ENCODE measurements at places on chromosomes 1 and 21.

GRCh38 chr1:222994511-222995235, 148.4 kb downstream of the TLR5 start:
- DNase-seq: no peak

GRCh38 chr1:99017655-99018054, 13.0 kb upstream of the PLPPR5 start:
- DNase-seq: no peak

DNA sequence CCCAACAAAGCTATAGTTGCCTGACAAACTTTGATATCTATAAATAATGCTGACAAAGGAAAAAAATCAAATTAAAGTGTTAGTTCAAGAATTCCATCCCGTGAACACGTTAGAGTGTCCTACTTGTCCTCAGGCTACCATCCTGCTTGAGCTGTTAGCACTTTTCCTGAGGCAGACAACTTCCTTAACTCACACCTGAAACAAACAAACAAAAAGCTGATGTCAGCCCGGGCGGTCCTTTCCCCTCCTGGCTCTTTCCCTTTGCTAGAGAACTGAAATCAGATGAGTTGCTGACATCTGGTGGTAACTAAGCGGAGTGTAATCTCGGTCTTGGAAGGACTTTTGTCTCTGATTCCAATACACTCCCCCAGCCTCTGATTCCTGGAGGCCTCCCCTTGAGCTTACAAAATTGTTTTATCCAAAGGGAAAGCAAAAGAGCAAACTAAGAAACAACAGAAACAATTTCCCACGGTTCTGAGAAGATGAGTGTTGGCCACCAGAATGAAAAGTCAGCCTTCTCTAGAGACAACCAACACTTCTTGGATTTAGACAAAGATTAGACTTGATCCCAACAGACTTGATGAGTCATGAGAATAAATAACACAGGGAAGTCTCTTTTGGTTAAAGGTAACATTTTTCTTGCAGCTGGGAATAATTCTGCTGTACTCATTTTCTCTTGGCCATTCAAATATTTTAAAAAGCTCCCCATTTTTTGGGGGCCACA, 135.4 kb downstream of the PROX1 start:
- peak; percentile 26 for DNase-seq

- DNase-seq: no peak
These were observed 1.5 kb upstream of the COL16A1 start for GRCh38 chr1:31705080-31705866.

DNA sequence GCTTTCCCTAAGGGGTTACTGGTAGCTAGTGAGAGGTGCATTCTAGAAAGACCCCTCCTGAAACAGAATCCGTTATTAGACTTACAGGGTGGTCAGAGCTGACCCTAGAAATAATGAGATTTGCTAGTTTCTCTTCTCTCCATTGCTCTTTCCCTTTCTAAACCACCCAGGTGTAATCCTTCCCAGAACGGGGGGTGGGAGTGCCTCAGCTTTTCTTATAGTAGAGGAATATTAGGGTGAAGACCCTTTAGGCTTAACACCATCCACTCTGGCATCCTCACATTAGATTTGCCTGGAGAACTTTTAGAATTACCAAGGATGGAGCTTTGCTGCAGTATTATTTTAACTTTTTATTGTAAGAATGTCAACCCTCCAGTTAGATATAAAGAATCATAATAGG, 49.4 kb downstream of the CAPN9 start:
- no peak for DNase-seq

DNA sequence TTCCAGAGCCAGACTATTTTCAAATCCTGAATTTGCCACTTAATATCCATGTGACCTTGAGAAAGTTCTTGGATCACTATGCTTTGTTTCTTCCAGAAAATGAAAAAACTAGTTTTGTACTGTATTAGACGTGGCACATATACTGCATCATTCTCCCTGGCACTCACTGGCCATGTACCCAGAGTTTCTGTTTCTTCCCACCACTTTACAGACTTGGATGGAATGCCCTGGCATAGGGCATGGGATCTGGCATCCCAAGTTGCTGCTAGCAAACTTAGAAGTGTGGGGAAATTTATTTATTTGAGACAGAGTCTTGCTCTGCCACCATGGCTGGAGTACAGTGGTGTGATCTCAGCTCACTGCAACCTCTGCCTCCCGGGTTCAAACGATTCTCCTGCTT, 10.0 kb downstream of the KLF18 start:
- DNase-seq: no peak

DNA sequence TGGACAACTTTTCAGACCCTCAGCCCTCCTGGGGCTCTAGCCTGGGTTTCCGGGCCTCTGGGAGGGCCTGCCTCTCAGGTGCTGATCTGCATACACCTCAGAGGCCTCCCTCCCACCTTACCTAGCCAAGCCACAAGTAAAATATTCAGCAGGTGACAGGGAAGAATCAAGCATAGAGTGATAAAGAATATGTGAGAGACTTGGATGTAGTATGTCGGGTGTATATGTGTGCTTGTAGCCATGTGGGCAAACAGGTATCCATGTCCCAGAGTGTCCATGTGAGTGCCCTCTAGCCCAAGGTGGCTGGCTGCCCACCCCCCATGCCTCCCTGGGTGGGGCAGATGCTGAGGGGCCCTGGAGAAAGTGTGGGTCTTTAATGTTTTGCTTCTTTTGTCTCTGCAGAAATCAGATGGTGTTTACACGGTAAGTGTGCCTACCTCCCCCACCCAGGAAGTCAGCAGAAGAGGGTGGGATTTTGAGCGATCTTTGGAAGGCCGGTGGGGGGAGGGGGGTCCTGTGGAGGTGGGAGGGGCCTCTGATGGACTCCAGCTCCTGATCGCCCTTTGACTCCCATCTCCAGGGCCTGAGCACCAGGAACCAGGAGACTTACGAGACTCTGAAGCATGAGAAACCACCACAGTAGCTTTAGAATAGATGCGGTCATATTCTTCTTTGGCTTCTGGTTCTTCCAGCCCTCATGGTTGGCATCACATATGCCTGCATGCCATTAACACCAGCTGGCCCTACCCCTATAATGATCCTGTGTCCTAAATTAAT, 3.4 kb downstream of the FCER1G start:
- DNase-seq: peak; percentile 75

DNA sequence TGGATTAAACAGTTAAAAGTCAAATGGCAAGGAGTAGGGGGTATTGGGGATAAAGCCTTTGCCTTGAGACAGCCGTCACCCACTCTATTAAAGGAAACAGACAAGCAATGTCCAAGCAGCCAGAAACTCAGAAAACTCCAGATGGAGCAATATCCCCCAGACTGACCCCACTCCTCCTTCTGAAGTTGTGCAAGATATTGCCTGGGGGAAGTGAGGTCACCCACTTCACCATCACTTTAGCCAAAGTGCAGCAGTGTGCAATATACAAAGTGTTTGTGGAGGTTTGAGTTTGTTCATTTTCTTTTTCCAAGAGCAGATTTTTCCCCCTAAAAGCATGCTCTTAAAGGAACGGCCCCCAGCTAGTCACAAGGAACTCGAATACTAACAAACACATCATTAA, 125.1 kb downstream of the ETS2 start:
- DNase-seq: no peak

DNA sequence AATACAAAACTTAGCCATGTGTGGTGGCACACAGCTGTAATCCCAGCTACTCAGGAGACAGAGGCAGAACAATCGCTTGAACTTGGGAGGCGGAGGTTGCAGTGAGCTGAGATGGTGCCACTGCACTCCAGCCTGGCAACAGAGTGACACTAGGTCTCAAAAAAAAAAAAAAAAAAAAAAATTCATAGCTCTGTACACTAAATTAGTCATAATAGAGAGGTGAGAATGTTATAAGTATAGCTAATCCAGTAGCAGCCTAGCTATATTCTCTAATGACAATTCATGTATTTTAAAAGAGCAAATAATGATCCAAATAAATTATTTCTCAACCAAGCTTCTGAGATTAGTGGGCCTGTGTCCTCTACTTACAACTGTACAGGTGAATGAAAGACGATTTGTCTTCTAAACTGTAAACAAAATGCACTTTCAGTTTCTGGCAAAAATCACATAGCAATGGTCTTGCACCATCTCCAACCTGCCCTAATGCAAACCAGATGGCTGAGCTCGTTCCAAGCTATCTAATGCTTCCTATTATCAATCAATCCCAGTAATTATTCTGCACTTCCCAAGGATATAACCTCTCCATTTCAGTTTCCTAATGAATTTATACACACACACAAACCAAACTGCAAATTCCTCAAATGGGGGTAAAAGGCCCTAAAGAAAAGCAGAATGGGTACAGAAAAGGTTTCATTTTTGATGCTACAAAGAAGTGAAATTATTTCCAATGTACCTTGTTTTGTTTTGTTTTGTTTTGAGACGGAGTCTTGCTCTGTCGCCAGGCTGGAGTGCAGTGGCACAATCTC, 56.5 kb downstream of the GATAD2B start:
- no peak for DNase-seq

- DNase-seq: no peak
These were observed 39.8 kb downstream of the UBE2G2 start for GRCh38 chr21:44761747-44762208.

DNA sequence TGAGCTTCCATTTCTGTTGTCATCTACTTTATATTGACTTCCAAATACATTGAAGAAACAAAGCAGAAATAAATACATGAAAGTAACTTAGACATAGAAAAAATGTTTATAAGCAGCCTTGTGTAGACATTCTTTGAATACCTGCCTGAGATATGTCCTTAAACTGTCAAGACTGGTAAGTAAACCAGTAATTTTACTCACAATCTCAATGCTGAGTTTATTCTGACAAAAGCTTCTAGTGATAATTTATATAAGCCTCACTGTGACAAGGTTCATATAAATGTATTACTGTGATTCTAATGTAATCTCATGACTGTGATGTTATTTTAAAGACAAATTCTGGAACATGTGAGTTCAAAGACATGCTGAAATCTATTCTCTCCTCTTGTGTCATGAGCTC, 516.7 kb upstream of the B3GALT2 start:
- DNase-seq: no peak

GRCh38 chr1:23394684-23395083, 25.0 kb upstream of the ZNF436 start:
- DNase-seq: no peak

DNA sequence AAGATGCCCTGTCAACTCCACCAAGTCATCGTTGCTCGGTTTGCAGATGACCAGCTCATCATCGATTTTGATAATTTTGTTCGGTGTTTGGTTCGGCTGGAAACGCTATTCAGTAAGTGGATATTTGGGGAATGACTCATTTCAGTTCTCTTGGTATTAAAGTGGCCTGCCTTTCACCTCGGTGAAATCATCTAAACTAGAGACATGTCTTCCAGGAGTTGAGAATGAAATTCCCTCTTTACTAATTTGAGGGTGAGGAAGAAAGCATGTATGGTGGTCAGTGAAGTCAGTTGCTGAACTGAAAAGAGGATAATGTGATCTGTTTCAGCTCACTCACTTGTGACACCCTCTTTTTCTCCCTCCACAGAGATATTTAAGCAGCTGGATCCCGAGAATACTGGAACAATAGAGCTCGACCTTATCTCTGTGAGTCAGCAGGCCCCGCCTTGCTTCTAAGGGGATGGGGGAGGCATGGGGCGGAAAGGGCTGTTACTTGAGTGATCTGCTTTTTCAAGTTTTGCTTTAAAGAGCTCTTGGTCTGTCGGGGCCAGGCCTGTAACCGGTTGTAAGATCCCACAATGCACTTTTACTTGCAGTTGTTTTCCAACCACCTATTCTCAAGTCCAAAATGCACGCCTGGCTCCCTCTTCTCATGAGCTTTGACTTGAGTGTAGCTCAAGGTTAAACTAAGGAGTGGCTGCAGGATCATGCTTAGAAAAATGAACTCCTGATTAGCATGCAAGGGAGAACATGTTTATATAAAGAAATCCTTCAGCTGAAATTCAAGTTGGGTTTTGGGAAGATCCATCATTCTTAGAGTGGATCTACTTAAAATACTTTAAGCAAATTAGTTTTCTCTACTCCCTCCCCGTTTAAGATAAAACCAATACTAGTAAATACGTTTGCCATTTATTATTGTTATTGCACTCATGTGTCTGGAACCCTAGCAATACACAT, 59.8 kb downstream of the CAPN2 start:
- DNase-seq: no peak

GRCh38 chr21:15839026-15839425, 109.2 kb downstream of the USP25 start:
- no peak for DNase-seq

- no peak for DNase-seq
These were observed 67.2 kb upstream of the HOOK1 start for GRCh38 chr1:59747420-59748024.

DNA sequence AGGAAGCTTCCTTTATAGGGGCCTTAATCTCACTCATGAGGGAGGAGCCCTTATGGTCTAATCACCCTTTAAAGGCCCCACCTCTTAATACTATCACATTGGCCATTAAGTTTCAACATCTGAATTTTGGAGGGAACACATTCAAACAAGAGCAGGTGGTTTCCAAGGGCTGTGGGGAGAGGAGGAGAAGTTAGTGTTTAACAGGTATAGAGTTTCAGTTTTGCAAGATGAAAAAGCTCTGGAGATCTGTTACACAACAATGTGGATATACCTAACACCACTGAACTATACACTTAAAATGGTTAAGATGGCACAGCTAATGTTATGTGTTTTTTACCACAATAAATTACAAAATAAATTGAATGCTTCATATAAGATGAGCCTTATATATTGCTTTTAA, 113.4 kb upstream of the DNAH14 start:
- DNase-seq: no peak
